NCI-H82 (cell line): ENCODE measurements at places on chromosomes 11 and 22.
A peak's percentile ranks its signal among the peaks of the same experiment; 100 is the strongest.

DNA sequence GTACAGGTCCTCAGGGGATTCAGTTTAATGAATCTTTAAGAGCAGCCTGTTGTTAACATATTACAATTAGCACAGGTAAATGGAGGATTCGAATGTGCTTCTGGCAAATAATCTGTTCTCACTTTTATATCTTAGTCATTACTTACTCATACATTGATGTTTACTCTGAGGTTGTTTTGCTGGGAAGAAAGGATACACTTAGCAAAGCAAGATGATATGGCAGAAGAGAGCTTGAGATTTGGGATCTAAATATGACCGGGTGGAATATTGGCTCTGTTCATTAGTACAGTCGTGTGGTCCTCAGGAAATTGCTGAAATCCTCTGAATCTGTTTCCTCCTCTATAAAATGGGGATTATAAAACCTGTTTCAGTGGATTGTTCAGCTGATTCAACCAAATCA is 59.7 kb downstream of the SPON1 start:
- DNase-seq: no peak

DNA sequence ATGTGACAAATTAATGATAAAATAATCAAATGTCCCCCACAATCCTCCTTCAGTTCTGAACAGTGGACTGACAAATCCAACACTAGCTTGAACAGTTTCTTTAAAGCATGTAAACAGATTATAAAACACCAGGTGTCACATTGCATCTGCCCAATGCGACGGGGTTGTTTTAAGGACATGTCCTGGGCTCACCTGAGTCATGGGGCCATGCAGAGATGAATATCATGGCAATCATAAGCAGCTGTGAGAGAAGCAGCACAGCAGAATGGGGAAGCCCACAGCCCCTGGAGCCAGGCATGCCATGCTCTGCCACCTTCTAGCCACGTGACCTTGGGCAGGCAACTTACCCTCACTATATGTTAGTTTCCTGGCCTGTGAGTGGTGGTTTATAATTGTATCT is 93.9 kb upstream of the KCNA4 start:
- DNase-seq: peak; percentile 80

DNA sequence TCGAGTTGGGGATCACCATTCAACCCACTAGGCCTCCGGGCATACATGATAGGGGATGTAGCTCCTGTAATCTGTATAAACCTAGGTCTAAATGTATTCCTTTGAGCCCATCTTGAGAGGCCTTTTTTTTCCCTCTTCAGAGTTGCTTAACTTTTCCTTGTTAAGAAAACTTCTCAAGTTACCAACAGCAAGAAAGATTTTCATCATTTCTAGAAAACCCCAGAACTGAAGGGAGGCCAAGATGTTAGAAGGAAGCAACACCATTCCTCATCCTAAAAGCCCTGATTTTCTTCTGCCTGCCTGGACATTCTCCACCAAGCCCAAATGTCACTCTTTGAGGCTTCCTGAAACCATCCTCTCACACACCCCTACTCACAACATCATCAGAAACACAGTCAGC is 79.4 kb downstream of the TMPRSS5 start:
- DNase-seq: no peak

GRCh38 chr22:38830026-38830844 is 13.6 kb downstream of the NPTXR start:
- no peak for DNase-seq

DNA sequence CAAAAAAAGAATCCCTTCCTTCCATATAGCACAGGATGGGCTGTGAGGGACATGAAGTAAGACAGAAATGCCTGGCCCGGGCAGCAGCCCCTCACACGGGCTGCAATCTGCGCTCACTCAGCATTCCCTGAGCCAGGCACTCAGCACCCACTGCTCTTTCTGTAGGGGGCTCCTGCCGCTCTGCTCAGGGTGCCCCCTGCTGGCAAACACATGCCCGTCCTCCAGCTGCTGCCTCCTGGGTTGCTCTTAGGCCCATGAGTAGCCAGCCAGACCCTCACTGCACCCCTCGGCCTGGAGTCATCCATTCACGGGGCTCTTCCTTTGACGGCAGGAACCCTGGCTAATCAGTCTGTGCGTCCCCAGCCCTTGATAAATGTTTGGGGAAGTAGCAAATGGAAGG is 6.9 kb downstream of the MCAT start:
- DNase-seq: peak; percentile 58

- DNase-seq: no peak
Observed at GRCh38 chr22:38397189-38398085, 57.6 kb downstream of the KCNJ4 start.

DNA sequence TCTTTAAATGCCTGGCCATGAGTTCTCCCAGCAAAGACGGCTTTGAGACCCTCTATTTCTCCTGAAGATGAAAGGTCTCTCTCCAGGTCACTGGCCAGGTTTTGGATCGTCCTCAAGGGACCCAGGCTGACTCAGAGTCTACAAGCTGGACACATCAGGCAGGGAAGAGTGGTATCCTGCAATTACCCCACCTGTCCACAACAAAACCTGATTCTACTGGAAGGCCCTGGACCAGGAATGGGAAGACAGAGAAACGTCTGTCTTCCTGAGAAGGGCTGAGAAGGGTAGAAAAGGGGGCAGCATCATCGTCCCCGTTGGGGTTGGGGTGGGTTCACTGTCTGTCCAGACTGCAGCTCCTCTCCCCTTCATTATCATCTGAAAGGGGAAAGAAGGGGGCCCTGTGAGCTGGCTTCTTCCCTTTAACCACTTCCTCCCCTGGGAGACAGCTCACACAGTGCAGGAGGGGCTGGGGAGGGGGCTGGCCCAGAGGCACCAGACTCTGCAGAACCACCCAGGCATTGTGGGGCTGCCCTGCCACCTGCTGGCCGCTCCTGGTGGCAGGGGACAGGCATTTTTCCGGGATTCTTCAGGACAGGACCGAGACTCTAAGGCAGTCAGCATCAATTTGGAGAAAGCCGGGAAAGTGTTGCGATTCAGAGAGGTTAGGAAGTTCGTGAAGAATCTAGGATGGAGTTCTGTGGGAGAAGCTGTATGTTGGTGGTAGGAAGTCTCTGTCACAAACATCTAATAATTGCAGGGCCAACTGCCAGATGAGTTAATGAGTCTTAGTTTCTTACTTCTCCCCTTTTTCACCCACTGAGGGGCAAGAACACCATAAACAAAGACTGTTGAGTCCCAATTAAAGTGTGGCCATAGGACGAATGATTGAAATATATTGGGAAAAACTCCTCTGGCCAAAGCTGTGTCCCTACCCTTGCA is 57.6 kb downstream of the SYN3 start:
- DNase-seq: peak; percentile 65

GRCh38 chr11:106420686-106421085 is 343.2 kb downstream of the AASDHPPT start:
- DNase-seq: no peak

- no peak for DNase-seq
Observed at GRCh38 chr11:111592491-111592890, 9.8 kb upstream of the SIK2 start.

DNA sequence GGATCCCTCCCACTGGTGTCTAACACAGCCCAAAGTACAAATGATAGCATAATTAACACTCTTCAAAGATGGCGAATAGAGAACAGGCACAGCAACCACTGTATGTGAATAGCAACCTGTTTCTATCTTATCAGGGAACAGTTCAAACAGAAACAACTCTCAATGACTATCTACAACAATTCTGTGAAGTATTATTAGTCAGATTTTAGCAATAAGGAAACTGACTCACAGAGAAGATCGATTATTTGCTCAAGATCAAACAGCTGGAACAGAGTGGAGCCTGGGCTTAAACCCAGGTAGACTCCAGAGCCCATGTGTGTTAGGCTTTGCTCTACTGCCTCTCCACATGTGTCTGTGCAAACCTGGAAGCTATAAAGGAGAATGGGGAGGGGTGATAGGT is 88.7 kb downstream of the C11orf58 start:
- DNase-seq: no peak

DNA sequence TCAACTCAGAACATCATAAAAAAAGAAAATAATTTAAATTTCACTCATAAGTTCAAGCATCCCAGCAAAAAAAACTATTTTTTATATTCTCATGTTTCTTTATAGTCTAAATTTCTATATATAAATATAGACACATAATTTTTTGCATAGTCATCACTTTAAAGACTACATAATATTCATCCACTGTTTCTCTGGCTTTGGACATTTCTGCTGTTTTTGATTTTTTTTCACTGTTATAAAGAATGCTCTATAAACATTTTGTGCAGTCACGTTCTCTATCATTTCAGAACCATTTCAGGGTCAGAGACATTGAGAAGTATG is 59.7 kb upstream of the CLPB start:
- no peak for DNase-seq

GRCh38 chr11:45930031-45930794 is 7.8 kb downstream of the LARGE2 start:
- no peak for DNase-seq

DNA sequence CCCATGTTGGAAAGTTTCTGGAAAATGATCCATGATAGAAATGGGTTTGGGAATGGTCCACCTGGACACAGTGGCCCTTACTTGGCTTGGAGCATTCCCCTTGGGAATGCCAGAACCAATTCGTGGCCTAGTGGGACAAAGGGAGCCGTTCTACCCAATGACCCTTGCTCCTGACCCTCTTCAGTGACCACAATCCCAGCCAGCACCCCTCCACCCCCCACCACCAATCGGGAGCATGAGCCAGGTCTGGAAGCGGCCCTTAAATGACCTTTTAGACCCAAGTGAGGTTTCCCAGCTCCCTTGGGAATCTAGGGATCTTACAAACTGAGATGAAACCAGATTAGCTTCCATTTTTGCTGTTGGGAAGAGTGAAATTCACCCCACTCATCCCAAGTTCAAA is 51.3 kb upstream of the CDON start:
- peak; percentile 16 for DNase-seq

GRCh38 chr22:47033648-47034000 is 271.2 kb downstream of the TBC1D22A start:
- no peak for DNase-seq

DNA sequence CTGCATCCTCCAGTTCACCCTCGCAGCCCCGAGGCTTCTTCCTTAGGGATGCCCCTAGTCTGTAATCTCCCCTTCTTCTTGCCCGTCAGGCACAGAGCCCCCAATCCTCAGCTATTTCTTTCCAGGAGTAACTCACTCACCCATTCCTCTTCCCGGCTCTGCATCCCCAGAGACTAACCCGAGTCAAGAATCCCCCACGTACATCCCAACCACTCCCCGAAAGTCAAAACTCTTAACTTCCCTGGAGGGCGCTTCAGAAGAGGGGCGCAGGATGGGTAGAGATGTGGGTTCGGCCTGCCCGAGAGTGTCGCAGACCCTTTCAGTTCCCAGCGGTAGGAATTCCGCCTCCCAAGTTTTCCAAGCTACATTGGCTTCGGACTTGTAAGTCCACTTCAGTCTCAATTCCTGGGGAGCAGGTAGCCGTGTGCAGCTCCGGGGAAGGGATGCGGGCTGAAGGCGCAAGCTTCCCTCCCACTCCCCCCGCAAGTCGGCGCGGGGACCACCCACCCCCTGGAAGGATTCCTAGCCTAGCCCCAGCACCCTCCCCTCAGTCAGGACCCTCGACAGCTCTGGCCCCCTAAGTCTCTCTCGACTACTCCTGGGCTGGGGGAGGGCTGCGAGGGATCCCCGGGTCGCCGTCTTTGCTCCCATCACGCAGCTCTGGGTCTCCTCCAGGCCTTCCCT is 871 bp downstream of the BDNF start:
- DNase-seq: peak; percentile 48

DNA sequence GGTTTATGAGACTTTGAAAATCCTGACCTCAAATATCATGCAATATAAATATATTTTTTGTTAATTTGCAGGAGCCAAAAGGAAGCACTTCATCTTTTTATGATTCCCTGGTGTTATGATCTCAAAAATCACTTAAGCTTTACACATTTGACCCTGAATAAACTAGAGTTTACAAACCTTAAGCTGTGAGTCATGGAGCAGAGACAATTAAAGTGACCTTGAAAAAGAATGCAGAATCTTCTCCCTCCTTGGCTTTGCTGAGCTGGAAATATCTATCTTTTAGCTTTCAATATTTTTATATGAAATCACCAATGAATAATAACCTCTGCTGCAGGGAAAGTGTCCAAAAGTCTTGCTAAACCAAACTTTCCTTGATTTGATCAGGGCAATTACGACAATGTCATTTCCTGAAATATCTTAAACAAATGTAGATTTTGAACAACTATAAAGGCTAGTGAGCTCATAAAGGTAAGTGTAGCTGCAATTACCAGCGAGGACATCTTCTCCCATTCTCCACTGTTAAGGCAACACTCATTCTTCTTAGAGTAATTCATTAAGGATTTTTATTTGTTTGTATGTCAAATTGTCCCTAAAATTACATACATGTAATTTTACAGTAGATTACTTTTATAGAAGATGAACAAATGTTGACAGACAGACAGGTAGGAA is 747.0 kb upstream of the LUZP2 start:
- DNase-seq: no peak

GRCh38 chr11:14949437-14950147 is 22.6 kb downstream of the CALCA start:
- DNase-seq: no peak

DNA sequence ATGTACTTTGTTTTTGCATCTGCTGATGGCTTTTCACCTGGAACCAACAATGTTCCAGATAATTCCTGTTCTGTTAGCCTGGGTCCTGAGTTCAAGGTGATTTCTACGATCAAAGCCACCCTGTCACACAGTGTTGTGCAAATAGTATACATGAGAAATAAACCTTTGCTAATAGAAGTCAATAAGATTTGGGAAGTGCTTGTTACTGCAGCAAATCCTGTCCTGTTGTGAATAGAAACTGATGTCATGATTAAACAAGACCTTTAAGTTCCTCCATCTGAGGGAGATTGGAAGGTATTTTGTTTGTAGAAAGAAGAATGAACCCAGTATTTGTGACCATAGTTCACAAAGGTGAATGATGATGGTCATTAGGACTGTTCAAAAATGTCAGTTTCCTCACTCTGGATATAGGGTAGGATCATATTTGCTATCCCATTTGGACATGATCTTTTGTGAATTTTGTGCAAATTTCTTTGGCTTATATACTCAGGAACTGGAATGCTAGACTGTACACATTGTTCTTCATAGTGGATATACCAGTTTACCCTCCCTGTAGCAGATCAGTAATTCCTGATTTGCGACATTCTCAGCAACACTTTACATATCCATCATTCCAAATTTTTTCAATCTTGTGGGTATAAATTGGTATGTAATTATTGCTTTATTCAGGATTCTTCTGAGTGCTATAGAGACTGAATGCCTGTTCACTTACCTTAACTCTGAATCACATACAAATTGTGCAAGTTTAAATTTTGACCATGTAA is 428.5 kb downstream of the METTL15 start:
- no peak for DNase-seq

- no peak for DNase-seq
Observed at GRCh38 chr11:65555693-65556231, 2.4 kb downstream of the LTBP3 start.

DNA sequence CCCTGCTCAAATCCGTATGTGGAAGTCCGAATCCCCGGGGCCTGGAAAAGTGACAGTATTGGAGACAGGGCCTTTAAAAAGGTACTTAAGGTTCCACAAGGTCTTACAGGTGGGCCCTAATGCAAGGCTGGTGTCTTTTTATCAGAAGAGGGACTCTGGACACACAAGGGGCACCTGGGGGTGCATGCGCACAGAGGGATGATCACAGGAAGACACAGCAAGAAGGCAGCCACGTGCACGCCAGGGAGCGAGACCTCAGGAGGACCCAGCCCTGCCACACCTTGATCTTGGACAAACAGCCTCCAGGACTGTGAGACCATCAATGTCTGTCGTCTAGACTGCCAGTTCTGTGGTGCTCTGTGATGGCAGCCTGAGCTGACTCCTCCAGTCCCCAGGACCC is 96.5 kb downstream of the SHANK2 start:
- no peak for DNase-seq

- peak; percentile 56 for DNase-seq
Observed at GRCh38 chr11:30960387-30960992, 374.3 kb upstream of the MPPED2 start.

GRCh38 chr11:96219981-96220623 is 122.9 kb downstream of the MAML2 start:
- DNase-seq: peak; percentile 36
